ENCODE measurements at places on chromosomes 4 and X.

- DNase-seq, result no peak
These were observed 541 bp downstream of the AIMP1 start for GRCh38 chr4:106316773-106317409.

GRCh38 chr4:14254252-14254651, 626.7 kb upstream of the BOD1L1 start:
- DNase-seq, result no peak

GRCh38 chr4:30295652-30296051, 424.5 kb upstream of the PCDH7 start:
- DNase-seq, result no peak

DNA sequence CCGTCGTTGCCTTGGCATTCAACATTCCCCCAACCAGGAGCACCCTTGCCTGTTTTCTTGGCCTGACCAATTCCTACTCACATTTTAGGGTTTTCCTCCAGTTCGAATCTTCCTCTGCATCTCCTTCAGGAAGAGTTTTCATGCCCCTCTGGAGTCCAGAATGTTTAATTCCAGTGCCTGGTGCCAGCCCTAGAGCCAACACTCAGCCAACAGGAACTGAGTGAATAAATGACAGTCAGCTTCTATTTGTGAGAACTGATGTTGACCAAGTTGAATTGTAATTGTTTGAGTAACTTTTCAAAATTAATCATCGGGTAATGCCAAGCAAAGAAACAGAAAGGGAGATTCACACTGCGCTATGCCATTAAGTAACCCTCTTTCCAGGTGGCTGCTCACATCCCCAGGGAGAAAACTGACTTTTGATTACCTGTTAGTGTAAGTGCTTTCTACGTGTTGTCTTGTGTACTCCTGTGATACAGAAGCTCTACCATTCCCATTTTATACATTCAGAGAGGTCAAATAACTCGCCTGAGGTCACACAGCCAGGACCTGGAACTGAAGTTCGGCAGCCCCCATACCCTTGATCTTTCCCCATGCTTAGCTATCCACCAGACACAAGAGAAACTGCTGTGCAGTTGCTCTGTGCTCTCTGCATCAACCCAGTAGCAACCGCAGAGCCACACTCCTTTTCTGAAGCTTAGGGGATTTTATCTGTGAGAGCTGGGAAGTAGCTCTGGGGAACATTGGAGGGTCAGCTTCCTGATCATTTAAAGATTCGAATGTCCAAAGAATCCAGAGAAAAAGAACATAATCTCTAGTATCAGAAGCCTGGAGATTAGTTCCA, 19.0 kb upstream of the SLC2A9 start:
- no peak for DNase-seq

- DNase-seq, result no peak
These were observed 811.5 kb upstream of the TENM3 start for GRCh38 chr4:181431661-181432060.

DNA sequence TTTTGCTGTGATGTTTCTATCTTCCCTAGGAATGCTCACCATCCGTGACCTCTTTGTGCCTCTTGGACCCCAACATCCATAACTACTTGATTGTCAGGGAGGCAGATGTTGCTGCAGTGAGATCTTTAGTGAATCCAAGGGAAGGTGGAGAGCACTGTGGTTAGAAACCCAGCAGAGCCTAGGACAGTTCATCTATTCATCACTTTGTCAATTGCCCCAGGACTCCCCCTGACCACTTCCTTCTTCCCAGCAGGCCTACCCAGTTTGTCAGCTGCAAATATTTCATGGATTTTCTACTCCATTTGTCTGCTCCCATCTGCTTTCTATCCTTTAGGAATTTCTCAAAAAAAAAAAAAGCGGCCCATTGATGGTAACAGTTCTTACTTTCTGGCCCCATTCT, 942.8 kb downstream of the PCDH7 start:
- no peak for DNase-seq

DNA sequence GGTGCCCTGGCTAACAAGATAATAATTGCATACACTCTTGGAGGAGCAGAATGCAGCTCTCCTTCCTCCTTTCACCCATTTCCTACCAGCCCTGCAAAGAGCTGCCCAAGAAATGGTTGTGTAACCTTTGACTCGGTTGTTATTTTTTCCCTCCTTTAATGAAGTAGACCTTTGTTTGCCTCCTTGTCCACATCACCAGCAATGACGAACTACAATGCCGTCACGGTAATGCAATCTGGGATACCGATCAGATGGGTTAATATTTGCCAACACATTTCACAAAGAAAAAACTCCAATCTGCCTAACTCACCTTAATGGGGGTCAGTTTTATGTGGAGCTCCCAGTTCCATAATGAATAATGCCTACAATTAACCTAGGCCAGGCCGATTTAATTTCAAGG, 32.0 kb downstream of the GPRIN3 start:
- DNase-seq, result no peak

DNA sequence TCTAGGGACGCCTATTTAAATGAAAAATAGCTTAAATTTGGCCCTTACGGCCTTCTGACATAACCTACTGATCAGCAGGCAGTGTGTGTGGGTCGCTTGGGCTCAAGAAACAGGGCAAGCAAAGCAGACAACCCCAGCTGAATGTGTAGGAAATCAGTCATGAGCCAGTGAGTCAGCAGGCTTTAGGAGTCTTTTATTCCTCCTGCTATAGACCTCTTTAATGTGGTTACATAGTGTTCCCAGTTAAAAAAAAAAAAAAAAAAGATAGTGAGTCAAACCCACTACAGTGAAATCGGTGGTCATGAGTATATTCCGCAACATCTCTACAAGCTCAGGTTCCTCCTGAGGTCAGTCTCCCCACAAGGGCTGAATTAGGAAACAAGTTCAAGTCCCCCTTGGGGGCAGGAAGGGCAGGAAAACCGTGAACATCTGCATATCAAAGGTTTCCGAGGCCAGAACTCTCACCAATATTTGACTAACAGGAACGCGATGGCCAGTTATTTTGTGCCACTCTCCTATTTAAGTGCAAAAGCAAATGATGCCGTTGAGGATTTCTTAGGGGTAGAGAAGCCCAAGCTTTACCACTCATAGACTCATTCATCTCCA, 32.7 kb downstream of the ACSL1 start:
- DNase-seq, result no peak

DNA sequence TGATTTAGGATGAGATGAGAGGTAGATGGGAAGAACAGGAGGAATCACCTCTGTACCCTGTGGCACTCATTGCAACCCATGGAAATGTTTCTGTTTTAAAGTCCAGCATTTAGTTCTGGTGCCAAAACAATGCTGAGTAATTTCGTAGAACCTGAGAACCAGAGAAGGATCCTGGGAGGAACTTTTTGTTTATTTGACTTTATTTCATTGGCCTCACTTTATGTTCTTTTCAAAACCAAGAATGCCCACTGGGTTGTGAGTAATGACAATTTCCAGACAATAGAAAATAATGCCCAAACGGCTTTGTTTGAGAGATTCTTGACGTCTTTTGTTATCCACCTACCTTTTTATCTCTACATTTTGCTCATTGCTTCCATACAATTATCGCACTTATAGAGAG, 111.3 kb downstream of the SHROOM3 start:
- DNase-seq, result no peak

- no peak for DNase-seq
These were observed 115.8 kb upstream of the IQCM start for GRCh38 chr4:149931431-149931830.

GRCh38 chr4:28388471-28388870, 1527.8 kb downstream of the STIM2 start:
- DNase-seq, result no peak

DNA sequence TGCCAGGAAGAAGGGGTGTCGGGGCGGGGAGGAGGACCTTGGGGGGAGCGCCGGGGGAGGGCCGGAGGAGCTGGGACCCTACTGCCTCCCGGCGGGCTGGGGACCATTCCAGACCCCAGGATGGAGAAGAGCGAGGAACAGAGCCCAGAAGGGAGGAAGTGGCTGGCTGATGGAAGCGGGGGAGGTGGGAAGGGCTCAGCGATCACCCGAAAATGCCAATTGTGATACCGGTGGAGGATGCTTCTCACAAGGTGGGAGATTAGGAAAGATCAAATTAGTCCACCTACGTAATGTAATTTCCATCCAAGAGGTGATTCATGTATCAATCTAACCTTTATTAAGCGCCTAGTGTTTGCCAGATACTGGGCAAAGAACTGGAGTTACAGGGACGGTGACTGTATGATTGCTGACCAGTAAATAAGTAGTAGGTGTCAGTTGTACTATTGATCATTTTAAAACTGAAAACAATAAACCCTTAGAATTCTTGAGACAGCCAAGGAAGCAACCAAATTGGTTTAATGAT, 452 bp upstream of the RAI2 start:
- no peak for DNase-seq

DNA sequence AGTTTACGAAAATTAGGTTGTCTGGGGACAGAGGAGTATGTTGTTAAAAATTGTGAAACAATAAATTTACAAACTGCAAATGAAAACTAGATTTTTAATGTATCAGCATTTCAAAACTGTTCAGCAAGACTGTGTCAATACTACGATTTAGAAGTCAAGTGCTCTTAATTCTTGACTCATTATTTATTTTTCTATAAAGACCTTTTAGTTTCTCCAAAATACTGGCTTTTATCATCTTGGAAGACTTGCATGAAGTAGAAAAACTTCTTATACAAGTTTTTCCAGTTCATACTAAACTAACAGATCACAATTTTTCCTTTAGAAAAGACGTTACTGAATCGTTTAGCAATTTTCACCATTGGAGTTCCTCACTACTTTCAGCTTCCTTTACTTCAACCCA, 231.4 kb downstream of the PPP3CA start:
- DNase-seq, result no peak

GRCh38 chr4:24105327-24106038, 215.6 kb upstream of the PPARGC1A start:
- no peak for DNase-seq

GRCh38 chrX:74467656-74468055, 46.4 kb downstream of the SLC16A2 start:
- no peak for DNase-seq

- DNase-seq, result no peak
These were observed 29.9 kb upstream of the TET2 start for GRCh38 chr4:105116616-105117319.

DNA sequence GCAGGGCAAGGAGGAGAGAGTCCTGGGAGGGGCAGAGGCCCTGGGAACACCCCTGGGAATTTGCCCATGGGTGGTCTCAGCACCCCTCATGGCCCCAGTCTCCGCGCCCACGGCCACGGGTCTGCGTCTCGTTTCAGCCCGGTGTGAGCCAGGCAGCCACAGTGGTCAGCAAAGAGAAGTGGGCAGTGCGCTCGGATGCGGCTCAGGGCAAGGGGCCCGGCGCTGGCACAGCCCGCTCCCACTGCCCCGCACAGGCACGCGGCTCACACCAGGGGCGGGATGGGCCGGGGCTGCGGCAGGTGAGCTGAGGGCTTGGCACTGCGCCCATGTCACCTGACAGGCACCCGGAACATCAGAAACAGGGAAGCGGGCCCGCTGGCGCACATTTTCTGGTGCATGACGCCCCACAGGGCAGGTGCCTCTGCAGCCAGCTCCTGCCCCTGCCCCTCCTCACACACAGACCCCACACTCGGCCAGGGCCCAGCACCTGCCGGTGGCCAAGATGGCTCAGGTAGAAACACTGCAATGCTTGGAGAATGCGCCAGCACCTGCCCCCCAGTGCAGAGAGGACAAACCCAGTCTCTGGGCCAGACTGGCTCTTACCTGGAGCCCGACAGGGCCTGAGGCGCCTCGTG, 41.9 kb upstream of the MXD4 start:
- no peak for DNase-seq

DNA sequence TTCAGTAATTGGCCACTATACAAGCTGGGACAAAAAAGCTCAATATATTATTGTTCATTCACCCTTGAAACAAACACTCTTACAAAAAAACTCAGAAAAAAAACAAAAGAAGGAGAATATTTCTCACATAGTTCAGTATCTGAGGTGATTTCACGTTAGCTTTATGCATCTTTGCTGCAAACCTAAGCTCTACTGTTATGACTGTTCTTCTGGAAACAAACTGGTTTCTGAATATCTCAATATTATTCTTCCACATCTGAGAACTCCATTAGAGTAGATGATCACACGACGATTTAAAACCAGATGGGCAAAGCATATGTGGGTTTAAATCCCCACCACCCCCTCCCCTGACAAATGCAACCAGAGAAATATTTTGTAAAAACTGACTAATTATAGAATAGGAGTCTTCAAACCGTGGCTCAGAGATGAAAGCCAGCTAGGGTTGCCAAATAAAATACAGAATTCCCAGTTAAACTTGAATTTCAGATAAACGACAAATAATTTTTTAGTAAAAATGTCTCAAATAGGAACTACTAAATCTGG, 182.0 kb upstream of the FAM241A start:
- DNase-seq, result no peak

- no peak for DNase-seq
These were observed 29.8 kb upstream of the DDX3X start for GRCh38 chrX:41304178-41304577.

DNA sequence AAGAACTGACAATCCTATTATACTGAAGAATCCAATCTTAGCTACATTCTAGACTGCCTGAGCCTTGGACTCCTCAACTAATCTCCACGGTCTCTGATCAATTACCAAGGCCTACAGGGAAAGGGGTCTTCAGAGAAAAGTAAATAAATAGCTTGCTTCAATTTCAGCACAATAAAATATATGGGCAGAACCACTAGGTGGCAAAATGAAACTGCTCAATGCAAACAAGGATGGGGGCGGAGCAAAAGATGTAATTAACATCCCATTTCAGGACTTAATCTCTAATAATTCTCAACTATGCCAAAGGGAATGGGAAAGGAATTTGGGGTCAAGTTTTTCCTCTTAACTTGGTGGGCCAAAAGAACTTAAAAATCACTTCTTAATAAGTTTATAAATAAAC, 78.4 kb upstream of the MAP3K15 start:
- peak; percentile 4 for DNase-seq

DNA sequence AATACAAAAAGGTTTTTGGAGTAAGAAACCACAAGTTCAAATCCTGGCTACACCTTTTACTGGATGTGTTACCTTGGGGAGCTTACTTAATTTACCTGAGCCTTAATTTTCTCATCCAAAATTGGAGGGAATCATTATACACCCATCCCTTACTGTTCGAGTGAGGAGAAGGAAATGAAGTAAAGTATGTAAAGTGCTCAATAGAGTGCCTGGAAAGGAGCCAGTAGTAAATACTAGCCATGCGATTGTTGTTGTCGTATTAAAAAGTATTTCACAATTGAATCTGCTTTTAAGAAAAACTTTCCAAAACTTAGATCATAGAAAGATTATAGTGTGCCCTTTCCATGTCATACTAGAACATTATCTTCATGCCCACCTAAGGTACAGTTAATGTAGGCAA, 124.5 kb downstream of the ATXN3L start:
- no peak for DNase-seq

GRCh38 chrX:40877887-40878286, 142.5 kb upstream of the MED14 start:
- DNase-seq, result no peak

- DNase-seq, result peak; percentile 22
These were observed 115.2 kb upstream of the LNX1 start for GRCh38 chr4:53706422-53707032.

GRCh38 chrX:40010550-40011321, 87.0 kb downstream of the BCOR start:
- DNase-seq, result no peak
